ENCODE measurements at places on chromosomes 12 and 14.

DNA sequence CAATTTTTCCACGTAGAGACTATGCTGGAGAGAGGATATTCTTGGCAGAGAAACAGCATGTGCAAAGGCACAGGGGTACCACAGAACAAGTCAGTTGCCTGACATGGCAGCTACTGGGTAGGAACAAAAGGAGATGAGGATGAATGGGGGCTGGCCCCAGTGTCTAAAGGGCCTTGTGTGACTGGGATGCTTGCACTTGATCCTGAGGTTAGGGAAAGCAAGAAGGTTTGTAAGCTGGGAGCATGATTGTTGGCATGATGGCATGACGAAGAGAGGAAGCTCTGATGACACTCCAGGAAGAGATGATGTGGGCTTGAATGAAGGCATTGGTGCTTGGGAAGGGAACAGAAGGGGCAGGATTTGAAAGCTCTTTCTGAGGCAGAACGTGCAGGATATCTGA is 139.1 kb downstream of the ZFP36L1 start:
- no peak for DNase-seq

GRCh38 chr12:25653487-25654175 is 100.5 kb upstream of the LMNTD1 start:
- no peak for DNase-seq

DNA sequence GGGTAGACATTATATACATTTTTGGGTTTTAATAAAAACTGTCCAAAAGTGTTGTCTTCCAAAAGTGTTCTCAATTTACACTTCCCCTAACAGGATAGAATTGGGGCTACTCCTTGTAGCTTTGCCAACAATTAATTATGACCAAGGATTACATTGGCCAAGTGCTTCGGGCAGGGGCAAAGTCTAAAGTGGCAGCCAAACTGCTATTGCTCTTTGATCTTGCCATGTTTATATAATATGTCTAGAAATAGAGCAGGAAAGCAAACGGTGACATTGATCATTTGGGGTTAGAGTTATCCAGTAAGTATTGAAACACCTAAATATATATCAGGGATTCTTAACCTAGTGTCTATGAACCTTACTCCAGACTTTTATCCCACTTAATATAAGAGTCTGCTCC is 31.2 kb upstream of the IGF1 start:
- DNase-seq = no peak

DNA sequence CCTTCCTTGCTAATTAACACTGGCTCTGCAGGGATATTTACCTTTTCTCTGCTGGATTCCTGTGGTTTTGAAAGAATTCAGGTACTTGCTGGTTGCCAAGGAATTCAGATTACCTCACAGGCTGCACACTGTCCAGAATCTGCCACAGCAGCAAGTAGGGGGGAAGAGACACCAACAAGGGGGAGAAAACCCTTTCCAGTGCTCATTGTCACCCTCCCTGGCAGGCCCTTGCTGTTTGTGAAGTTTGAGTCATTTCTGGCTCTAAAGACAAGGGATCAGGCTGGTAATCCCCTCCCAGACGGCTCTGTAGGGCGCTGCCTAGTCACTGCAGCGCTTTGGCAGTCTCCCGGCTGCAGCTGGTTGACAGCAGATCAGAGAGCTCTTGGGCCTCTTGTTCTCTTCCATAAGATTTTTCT is 50.8 kb downstream of the TTLL5 start:
- no peak for DNase-seq

DNA sequence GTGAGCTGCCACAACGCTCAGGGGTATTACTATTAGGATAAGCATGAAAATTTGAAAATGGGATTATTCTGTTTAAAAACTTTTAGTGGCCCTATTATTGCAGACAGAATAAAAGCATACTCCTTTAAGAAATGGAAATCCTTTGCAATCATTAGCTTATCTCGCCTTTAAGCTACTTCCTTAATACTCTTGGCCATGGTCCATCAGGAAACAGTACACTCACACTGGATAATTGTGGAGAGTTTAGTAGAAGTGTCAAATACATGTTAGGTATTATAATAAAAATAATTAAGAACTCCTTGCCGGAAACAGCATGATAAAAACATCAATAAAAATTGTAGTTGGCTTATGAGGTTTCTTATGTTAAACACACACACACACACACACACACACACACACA is 100.4 kb upstream of the PPFIA2 start:
- no peak for DNase-seq

DNA sequence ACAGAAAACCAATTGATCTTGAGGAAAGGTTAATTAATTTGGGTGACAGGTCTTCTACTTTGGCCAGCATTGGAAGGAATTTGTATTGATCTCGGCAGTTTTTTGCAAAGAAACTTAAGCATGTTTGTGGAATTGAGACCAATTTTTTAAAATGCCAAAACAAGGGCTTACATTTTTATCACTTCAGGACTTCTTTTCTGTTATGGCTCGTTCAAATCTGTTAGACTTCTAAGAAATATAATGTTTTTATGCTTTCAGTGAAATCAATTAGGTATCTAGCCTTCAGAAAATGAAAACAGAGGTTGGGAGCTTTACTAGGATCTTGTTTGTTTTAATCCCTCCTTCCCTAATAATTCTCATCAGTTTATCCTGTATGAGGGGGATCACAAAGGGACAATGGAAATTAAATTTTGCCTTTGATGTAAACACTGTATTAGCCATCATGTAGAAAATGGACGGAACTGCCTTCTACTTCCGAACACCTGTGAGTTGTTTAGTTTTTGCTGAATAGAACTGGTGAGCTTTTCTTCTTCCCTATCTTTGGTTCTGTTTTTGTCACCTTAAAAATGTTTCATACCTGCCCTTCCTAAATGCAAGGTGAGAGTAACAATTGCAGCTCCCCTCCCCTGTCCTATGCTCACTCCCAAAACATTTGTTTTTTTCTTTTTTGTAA is 7.8 kb downstream of the FOXA1 start:
- DNase-seq = no peak

DNA sequence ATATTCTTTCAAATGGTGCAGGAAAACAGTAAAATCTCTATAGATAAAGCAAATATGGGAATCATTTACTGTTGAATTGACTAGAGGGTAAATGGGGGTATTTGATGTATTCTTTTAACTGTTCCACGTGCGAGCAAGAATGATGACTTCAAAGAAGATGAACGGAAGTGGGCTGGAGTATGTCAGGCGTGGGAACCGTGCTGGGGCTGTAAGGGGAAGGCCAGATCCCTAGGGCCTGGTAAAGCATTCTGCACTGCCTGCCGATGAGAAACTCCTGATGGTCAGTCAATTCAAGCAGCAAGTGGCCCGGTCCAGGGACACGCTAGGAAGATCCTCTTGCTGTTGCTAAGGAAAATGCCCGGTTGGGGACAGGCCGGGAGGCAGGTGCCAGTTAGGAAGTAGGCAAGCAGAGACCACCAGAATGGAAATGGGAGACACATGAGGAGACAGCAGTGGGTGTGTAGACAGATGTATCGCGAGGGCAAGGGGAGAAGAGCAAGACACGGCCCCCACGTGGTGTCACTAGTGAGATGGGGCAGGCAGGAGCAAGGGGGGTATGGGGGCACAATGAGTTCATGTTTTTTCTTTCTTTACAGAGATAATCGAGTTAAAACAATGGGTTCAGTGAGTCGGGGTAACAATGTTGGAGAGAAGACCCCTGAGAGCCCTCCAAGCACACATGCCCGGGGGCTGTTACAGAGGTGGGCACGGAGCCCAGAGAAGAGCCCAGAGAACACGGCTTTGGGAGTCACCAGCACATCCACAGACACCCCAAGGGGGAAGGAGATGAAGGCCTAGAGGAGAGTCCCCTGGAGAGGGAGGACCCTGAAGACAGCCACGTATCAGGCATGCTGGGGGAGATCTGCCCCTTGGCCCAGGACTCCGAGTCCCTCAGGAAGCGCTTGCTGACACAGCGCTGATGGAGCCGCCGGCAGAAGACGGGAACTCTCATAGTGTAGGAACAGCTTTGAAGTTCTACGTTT is 37.2 kb downstream of the FBXO21 start:
- DNase-seq = no peak

DNA sequence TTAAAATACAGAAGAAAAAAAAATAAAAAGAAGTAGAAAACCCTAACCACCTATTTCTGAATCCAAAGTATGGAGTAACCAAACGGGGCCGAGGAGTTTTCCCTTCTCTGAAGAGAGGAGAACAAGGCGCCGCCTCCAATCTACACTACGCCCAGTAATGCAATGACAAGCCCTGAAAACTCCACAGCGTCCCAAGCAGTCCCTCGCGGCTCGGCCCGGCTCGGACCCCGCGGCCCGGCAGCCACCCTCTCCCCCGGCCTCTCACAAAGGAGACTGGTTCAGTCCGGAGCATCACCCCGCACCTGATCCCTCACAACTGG is 371 bp downstream of the CHD8 start:
- DNase-seq = no peak

DNA sequence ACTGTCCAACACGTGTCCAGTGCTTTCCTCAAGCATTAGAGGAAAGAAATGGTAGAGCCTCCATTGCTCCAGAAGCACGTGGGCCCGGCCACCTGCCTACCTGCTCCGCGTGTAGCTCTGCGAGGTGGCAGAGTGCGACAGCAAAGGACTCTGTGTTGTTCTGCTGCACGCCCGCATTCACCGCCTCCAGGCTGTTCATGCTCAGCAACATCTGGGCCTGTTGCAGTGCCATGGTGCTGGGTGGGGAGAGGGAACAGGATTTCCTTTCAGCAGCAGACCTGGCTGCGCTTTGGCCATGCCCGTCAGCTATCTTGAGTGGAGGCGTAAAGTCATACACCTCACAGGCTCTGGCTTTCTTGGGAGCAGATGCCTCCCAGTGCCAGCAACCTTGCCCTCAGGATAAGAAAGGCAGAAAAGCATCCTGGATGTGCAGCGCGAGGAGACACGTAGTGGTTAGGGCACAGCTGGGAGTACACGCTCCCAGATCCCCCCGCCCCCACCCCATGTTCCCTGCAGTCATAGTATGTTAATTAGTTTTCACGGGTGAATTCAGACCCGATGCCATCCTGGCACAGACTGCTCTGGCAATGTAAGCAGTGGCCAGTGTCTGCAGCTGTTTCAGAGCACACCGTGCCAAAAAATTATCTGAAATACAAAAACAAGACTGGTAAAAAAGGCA is 25.1 kb downstream of the ANAPC5 start:
- DNase-seq = no peak

DNA sequence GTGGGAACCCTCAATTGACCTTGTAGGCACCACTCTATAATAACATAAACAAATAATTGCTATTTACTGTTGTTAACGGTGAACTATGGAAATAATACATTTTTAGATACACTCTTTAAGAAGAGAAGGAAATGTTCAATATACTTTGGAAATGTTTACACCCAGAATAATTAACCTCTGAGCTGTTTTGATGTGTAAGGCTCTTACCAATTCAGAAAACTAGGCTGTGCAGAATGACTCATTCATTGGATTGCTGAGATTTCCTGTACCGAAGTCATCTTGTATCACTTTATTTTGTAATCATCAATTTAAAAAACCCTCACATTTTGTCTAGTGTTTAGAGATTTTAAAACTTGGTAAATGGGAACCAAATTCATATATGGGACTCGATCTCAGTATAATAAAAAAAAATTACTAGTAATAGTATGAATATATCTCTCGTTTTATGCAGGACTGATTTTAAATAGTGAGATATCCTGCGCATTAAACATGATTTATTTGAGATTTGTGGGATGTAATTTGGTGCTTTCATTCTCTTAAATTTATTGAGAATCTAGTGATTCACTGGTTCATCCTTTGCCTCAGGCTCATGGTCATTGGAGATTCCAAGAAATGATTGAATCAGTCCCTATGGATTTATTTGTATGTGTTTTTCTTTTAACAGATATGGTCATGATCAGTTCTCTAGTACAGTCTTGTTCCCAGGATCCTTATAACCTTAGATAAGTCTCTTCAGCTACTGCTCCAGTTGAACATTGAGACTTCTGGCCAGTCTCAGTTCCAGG is 3.9 kb downstream of the SAMD4A start:
- no peak for DNase-seq

GRCh38 chr12:49059299-49060171 is 1.1 kb downstream of the KMT2D start:
- no peak for DNase-seq

DNA sequence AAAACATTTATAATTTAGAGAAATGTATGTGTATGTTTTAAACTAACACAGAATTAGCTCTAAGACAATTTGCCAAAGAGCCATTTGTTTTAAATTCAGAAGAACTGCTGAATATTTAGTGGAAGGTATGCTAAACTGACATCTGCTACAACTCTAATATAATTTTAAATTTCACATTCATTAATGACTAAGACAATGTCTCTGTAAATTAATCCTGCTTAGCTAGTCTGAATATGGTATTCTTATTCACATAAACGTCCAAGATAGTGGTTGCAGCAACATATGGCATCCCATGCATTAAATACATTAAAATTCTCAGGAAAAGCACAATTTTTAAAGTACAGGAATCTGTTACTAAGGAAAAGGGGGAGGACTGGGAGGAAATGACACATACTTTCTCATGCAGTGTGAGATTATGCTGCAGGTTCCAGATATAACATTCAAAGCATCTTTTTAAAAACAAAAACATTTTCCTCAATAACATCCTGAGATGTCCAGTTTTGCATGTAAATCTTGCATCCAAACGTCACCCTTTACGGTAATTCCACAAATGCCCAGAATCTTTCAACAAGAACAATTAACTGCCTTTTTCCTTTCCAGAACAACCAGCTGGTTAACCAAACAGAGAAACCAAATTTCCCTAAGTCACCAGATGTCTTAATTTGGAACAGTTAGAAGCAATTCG is 26.9 kb downstream of the WDR89 start:
- no peak for DNase-seq

DNA sequence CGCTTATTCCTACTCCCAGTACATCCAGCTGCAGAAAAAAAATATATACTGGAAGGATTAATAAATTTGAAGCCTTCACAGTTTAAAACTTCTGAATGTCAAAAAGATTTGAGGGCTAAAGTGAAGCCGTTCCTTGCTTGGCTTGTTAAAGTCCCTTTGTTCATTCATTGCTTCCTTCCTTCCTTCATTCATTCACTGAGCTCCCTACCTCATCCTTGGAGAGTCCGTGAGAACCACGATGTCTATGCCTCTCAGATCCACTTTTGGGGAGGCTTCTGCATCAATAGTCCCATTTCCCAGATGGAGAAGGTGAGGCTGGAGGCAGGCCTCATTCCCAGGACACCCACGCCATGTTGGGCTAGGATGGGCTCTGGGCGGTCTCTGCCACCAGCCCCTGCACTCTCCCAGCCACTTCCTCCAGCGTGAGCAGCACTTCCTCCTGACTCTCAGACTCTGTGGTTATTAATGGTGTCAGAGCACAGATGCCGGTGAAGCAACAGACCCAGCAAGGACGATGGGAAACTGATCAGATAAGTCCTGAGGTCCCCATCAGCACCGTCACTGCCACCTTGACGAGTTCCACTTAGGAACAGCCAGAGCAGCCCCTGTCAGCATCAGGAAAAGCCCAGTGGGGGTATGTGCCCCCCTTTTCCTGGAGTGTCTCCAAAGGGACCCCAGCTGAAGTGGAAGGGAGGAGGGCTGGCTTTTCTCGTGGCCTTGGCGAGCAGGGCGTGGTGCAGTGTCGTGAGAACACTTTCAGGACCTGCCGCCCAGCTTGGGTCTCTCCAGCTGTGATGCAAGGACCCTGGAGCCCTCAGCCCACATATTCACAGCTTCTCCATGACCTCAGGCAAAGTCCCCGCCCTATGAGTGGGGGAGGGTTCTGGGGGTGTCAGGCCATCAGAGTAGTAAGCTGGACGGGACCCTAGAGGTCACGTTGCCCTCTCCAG is 21.2 kb downstream of the ASB2 start:
- peak; percentile 26 for DNase-seq

- no peak for DNase-seq
Measured at GRCh38 chr12:121769831-121770301, 23.6 kb downstream of the RHOF start.

- DNase-seq = no peak
Measured at GRCh38 chr14:71856199-71856919, 75.9 kb upstream of the RGS6 start.

- no peak for DNase-seq
Measured at GRCh38 chr12:131690320-131690719, 20.6 kb upstream of the SFSWAP start.

All from esophagus squamous epithelium (tissue), 5 donors.